ENCODE measurements at places on chromosomes 6 and 20.

DNA sequence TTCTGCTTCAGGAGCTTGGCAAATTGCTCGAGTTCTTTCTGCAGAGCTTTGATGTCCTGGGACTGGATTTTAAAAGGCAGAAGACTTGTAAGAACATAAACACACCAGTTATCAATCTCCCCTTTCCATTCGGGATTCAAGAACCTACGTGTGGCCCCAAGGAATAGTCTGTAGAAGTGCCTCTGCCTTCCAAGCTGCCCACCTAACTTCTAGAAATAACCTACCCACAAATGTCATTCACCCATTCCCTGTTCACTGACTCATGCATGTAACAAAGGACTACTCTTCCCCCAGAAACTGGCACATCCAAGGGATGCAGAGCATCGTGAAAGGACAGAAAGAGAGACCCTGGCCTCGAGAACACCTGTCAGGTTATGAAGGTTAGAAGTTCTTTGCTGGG lies 4.5 kb downstream of the POU5F1 start:
- DNase-seq, result no peak

GRCh38 chr20:14845199-14846160 lies 508.1 kb upstream of the FLRT3 start:
- DNase-seq, result no peak

DNA sequence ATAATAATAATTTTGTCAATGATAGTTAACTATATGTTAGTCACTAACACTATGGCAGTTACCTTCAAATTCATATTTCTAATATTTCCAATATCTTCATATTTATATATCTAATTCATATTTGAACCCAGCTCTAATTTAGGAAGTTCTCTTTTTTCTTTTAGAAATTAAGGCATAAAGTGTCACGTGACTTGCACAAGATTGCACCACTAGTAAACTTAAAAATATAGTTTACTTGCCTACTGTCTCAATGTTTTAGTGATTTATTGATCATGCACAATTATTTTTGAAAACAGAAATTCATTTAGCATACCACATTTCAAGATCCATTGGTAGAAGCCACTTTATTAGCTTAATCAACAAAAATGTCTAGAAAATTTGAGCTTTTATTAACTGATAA lies 508.7 kb upstream of the ZNF337 start:
- no peak for DNase-seq

DNA sequence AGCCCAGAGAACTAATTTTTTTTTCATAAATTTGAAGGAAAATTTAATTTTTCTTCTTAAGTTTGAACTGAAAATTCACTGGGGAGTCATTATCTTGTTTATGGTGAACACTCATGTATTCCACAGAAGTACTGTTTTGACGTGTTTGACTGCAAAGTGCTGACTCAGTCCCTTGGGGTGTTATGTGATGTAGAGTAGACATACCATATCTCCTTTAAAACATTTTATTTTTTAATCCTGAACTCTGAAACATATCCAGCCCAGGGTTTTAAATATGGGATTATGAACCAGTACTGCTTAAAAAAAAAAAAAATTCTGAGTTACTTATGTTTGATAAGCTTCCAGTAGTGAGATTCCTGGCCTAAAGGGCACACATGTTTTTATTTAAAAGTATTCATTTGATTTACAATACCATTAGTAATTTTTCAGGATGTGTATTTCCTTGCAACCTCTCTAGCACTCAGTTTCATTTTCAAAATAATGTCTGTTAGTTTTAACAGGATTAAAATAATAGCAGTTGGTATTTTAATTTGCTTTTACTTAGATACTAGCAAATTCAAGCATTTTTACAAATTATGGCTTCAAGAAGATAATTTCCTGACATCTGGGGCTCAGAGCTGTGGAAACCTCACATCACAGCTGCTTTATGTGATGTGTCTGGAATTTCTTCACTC lies 81.7 kb upstream of the PDE10A start:
- no peak for DNase-seq

DNA sequence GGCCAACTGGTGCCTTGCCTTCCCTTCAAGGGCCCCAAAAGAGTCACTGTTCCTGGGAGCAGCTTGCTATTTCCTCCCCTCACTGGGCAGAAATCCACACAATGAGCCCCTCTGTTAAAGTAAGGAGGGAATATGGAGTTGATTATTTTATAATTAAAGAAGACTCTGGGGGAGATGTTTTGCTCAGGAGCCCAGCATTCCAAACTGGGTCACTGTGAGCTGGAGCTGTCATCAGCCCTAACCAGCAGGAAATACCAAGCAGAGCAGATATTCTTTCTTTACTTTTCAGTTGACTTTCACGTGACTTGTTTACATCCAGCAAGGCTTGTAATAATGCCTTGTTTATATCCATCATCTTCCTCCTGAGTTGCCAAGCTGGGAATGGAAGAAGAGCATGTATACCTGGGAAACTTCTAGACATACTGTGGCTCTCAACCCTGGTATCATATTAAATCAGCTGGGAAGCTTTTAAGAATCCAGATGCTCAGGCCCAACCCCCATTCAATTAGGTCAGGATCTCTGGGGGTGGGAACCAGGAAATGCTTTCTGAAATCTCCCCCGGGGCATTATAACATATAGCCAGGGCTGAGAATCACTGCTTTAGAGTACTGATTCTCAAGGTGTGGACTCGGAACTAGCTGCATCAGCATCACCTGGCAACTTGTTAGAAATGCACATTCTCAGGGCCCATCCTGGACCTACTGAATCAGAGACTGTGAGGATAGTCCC lies 175.6 kb upstream of the MYLIP start:
- DNase-seq, result no peak

- no peak for DNase-seq
Observed at GRCh38 chr20:49756241-49756640, 42.6 kb upstream of the B4GALT5 start.

DNA sequence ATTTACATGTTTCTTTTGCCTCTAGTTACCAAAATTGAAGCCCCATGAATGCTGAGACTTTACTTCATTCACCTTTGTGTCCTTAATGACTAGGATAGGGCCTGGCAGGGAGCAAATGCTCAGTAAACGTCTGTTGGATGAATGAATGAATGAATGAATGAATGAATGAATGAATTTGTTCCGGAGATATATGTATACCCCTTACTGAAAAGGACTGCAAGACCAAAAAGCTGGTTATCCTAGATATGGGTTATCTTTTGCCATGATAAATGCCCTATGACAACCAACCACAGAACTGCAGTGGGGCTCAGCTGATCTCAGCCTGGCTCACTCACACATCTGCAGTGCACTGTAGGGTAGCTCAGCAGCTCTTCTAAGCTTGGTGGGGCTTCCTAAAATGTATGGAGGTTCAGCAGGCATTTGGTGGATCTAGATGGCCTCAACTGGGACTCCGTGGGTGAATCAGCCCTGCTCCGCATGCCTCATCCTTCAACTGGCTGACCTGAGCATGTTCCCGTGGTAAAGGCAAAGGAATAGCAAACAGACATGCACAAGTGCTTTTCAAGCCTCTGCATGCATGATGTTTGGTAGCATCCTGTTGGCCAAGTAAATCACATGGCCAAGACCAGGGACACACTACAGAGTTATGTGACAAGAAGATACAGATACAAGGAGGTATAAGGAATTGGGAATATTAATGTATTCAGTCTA lies 378.7 kb upstream of the SOX4 start:
- DNase-seq, result no peak

All from KG1 (cell line).